ENCODE measurements at places on chromosomes 7 and 10. TPM values are rescaled to one million over a fixed set of nuclear protein-coding genes. Genes with fewer than 3 reads are reported as not detected.

Gene IDI2
- not detected for total RNA-seq

Gene PLXNA4
- 33.3 TPM for total RNA-seq

Gene CCL24
- not detected for total RNA-seq

Gene WEE2
- total RNA-seq, result 0.09 TPM

Gene CTAGE6
- not detected for total RNA-seq

Gene PNLIP
- not detected for total RNA-seq

Gene SP4
- 8.7 TPM for total RNA-seq

Gene SPDYE2
- total RNA-seq, result not detected

Gene MRPS24
- 160 TPM for total RNA-seq

Gene ZNF25
- total RNA-seq, result 2.4 TPM

Gene CNOT4
- total RNA-seq, result 14.5 TPM

Gene TUBAL3
- total RNA-seq, result not detected

Gene GPR22
- total RNA-seq, result 1.0 TPM

Gene HHEX
- total RNA-seq, result 0.32 TPM

Gene ST7
- 74.2 TPM for total RNA-seq

Gene CYP2E1
- 4.1 TPM for total RNA-seq

Gene PDZD7
- total RNA-seq, result 1.3 TPM

DNA sequence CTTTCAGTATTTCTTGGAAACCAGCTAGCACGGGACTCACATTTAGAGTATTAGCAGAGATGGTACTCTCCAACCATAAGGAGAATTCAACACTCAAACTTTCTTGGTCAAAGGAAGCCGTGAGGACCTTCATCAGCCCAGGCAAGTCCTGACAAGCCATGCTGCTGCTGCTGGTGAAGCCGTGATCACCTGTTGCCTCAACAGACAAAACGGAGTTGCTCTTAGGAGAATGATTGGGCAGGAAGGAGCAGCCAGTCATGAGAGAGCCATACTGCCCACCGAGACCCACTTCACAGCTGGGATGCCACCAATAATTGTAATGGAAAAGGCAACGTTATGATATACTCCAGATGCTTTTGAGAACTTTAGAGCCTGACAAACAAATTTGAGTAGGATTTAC is 60.8 kb upstream of the PLPP4 start:
- DNase-seq, result no peak

DNA sequence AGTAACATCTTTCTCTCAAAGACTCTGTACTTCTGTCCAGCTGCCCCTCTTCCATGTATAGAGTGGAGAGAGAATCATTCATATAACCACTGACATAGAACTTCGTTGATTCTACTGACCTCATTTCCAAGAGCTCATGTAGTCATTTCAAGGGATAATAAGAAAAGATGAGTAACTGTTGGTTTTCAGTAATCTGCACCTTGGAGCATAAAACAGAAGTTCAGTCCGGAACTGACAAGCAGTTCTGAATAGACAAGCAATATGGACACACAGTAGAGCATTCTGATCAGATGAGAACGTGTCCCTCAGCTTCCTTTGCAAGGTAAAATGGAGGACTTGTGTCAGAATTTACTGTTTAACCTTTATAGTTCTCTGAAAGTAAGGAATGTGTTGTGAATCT is 847.1 kb downstream of the REEP3 start:
- DNase-seq, result no peak

GRCh38 chr7:55476852-55477780 is 95.2 kb downstream of the VOPP1 start:
- no peak for DNase-seq

- DNase-seq, result no peak
These were observed 137.3 kb downstream of the CELF2 start for GRCh38 chr10:11154849-11155498.

DNA sequence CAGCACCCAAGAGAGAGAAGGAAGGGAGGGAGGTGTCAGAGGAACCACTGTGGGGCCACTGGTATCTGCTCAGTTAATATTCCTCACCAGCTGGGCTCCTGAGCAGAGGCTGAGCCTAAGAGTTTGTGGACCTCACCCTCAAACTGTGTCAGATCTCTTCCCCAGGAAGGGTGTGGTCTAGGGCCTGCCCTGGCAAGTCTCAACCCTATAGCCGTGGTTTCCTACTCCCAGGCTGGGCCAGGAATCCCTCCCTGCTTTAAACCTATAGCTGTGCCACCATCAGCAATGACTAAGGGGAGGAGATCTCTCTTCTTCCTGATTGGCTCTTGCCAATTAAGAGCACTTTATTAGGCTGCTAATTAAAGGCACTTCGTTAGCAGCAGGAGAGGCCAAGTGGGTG is 29.9 kb downstream of the POLL start:
- DNase-seq, result no peak

DNA sequence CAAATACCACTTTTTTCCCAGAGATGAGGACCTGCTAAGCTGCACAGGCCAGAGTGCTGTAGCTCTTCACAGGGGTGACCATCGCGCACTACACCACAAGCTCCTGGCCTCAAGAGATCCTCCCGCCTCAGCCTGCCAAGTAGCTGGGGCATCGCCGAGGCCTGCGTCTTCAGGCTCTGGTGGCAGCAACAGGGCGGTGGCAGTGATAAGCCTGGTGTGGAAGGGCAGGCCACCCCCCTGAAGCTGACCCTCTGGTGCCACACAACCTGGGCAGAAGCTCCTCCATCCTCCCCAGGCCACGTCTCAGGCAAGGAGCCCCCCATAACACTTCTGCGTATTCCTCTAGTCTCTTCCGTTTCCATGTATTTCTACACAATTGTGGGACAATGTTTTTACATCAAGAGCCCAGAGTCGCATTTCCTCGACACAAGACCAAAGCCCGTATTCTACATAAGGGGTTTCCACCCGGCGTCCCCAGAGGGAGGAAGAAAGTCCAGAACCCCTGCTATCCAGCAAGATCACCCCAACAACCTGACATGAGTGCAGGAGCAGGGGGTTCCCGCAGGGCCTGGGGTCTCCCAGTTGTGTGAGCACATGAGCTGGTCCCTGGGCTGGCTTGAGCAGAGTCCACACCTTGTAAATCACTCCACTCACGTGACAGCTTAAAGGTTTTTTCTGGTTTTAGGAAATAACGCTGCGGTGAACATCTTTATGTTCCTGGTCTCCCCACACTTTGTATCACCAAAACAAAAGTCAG is 37.6 kb upstream of the NCAPG2 start:
- DNase-seq, result no peak

GRCh38 chr7:47580811-47581331 is 1.0 kb downstream of the TNS3 start:
- no peak for DNase-seq

- peak; percentile 24 for DNase-seq
These were observed 47.1 kb upstream of the DYNC1I1 start for GRCh38 chr7:95725205-95725604.

- no peak for DNase-seq
These were observed 134.3 kb downstream of the DOCK4 start for GRCh38 chr7:112071856-112072255.

- DNase-seq, result peak; percentile 2
These were observed 184.6 kb upstream of the SP4 start for GRCh38 chr7:21243265-21243664.

GRCh38 chr7:91320366-91321078 is 56.3 kb downstream of the FZD1 start:
- no peak for DNase-seq

DNA sequence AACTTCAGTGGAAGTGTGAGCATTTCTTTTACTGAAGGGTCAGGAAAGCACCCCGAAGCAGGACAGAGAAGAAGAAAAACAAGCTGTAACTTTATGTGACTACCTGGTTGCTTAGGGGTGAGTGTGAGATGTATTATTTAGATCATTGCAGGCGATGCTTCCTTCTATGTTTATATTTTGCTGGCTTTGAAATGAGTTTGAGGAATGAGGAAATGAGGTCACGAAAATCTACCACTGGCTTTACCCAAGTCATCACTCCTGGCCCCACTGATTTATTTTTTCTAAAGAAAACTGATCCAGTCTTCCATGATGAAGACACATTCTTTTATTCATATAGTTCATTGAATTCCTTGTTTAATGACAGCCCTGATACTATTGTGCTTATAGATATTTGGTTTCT is 716.6 kb upstream of the FZD8 start:
- no peak for DNase-seq

DNA sequence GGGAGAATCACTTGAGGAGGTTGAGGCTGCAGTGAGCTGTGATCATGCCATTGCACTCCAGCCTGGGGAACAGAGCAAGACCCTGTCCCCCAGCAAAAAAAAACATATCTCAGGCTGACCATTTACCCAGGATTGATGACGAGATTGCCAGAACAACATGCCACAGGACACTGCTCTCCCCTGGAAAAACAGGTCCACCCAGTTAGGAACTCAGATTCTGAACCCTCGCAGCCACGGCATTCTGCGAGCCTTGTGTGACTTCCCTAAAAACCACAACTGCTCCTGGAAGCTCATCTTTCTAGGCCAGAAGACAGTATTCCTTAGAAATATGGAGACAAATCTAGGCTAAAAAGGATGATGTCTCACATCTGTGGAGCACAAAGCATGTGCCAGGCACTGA is 42.1 kb upstream of the SH2B2 start:
- DNase-seq, result no peak

- DNase-seq, result no peak
These were observed 244.8 kb downstream of the PRKG1 start for GRCh38 chr10:51319173-51319435.

GRCh38 chr7:131720703-131721102 is 164.3 kb upstream of the PODXL start:
- DNase-seq, result no peak

DNA sequence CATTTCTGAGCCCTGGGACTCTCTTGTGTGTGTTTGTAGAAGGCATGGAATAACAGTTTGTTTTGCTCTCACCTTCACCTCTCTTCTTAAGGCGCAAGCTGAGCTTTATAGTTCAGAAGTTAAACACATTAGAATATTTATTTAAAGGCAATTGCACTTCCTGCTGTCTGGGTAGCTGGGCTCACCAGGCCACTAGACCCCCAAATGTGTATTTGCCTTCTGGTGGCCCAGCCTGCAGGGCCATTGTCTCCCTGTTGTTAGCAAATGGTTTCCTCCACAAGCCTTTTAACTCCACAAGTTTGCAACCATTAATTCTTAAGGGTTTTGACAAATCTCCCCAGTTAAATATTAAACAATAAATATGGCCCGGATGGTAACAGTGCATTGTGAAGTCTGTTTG is 31.1 kb upstream of the NEUROD6 start:
- no peak for DNase-seq

DNA sequence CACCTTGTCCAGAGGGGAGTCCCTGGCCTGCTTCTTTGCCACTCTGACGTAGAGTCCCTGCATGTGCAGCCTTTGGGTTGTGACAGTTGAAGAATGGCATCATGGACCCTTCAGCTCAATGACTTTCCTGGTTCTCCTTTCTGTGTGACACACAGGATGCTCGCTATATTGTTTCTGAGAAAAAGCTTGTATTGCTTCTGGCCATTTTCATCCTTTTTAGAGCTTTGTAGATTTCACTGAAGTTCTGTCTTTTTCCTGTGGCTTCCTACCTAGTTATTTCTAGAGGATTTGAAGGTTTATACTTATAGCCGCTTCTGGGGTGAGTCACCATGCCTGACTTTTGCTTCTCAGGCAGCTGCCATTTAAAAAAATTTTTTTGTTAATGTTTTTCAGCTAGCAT is 27.0 kb downstream of the SND1 start:
- no peak for DNase-seq

- peak; percentile 87 for DNase-seq
These were observed 138.4 kb upstream of the TNS3 start for GRCh38 chr7:47720141-47720906.

DNA sequence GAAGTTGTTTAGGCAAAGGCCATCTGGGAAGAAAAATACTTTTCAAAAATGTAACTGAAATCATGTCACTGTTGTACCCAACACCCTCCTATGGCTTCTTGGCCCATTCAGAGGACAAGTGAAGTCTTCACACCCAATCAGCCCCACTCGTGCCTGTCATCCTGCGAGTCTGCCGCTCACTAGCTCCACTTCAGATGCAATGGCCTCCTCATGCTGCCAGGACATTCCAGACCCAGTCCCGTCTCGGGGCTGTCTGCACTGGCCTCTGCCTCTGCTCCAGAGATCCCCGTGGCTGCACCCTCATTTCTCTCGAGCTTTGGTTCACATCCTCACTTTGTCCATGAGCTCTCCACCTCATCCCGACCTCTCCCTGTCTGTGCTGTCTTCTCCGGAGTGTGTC is 227.1 kb downstream of the KCNMA1 start:
- no peak for DNase-seq

DNA sequence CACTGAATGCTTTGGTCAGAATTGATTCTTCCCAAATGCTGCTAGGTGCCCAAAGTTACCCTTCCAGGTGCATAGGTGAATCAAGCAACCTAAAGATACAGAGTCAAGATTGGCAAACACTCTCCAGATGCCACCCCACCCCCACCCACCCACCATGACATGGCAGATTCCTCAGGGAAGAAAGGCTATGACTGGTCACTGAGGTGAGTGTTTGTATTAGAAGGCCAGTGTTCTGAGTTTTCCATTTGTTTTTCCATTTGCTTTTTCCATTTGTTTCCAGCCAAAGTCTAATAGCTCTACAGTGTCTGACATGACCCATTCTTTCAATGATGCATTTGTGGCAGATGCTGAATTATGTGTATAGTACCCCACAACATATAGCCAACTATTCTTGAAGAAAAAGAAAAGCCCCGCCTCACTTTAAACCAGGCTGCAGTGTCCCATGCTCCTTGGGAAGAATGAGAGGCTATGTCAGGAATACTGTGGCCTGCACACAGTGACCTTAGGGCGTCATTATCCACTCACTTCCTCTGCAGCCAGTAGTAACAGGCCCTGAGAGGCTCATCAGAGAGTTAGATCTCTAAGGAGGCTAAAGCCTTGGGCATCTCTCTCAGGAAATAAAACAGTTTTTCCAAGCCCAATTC is 16.1 kb upstream of the HIBADH start:
- no peak for DNase-seq

- DNase-seq, result peak; percentile 26
These were observed 12.5 kb downstream of the ITGB8 start for GRCh38 chr7:20343205-20343604.

GRCh38 chr7:125316466-125316865 is 386.8 kb upstream of the POT1 start:
- DNase-seq, result peak; percentile 83

- no peak for DNase-seq
These were observed 156.3 kb downstream of the DIP2C start for GRCh38 chr10:533186-533585.

DNA sequence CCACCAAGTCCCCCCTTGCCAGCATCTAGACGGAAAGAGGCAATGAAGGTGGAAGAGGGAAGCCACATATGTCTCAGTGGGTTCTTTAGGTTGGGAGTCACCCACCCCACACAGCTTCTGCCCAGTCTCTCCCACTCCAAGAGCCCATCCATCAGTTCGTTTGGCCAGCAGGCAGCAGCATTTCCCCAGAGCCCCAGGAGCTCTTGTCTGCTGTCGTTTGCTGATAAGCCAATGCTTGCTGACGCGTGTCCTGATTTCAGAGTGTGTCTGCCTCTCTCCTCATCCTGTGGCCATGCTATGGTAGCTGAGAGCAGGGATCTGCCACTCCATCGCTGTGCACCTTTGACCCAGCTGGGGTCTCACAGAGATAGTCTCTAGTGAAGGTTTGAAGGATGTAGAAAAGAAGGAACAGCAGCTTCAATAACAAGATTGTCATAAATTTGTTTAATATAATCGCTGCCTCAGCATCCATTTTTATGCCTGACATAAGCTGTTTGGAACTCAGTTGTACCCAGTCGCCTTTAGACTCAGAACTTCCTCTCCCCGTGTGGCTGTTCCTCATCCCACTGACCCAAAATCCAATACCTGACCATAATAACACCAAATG is 39.4 kb upstream of the GDF10 start:
- DNase-seq, result peak; percentile 12

GRCh38 chr7:137728426-137728825 is 118.3 kb downstream of the DGKI start:
- no peak for DNase-seq

- no peak for DNase-seq
These were observed 17.3 kb upstream of the GRIFIN start for GRCh38 chr7:2493205-2494164.

Data from cardiac muscle cell (in vitro differentiated cells and primary cell).